ENCODE measurements at places on chromosomes 7 and 10.

DNA sequence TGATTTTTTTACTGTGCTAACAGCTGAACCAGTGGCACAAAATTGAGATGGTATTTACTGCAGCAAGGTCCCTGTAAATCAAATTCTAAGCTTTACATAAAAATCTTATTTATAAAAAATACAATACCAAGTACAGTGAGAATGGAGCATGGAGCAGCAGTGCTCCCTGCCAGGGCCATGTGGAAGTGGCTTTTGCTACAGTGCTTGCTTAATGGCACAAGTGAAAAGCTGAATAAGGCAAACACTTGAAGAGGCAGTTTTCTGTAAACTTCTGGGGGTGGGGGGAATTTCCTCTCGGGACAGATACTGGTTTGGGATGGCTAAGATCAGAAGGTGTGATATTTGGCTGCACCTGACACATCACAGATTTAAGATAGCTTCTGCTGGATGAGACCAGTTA is 27.5 kb downstream of the AP3M1 start:
- no peak for DNase-seq

DNA sequence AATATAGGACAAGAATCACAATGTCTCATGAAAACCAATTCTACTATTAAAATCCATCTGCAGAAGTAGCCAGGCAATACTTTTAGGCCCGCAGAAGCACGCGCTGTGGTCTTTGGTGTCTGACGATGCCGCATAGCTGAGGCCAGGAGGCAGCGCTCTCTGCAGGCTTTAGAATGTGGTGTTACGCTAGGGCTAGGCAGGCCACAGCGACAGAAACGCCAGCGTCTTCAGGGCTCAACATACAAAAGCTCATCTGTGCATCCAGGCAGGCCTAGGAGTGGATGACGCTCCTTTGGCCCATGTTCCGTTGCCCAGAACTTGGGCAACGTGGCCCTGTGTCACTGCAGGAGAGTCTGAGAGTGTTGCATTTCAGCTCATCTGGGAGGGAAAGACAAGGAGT is 601.1 kb upstream of the FOXK1 start:
- DNase-seq = no peak

- no peak for DNase-seq
Observed at GRCh38 chr7:15245831-15246230, 316.0 kb downstream of the AGMO start.

DNA sequence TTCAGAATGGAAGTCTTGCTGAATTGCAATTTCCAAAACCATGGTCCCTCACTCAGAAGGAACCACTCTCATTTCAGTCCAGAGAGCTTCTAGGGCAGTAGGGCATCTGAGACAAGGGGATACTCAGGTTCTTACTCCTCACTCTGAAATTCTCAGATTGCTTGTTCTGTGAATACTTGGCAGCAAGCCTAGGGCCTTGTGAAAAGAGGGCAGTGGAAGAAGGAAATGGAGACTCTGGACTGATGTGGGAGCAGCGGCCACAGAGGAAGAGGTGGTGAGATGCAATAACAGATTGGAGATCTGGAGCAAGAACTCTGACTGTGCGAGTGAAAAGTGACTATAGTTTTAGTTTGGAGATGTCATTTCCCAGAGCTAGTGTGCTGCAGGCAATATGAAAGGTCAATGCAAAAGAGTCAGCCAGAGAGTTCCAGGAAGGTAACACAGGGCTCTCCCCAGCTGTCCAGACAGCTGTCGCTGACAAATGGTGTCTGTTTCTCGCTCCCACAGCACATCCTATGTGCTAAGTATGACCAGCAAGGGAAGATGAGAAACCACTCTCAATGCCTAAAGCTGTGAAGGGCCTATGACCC is 291.6 kb upstream of the KIAA1217 start:
- no peak for DNase-seq

GRCh38 chr10:116045366-116046356 is 227.3 kb downstream of the GFRA1 start:
- no peak for DNase-seq

DNA sequence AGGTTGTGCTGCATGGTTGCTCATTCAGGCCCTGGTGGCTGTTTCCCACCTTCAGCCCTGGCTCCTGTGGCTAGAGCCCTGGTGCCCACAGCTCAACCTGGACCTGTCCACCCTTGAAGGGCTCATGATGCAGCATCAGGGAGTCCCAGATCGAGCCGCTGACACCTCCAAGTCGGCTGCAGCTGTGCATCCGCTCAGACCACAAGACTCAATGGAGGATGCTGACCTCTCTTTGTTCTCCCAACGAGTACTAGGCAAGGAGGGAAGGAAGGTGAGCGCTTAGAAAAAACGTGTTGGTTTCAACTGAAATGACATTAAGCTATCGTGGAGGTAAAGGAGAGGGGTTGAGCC is 9.5 kb upstream of the C10orf95 start:
- DNase-seq = no peak

Measured in activated naive CD4-positive, alpha-beta T cell treated with anti-CD3 and anti-CD28 coated beads for 36 hours (primary cell).